ENCODE measurements at places on chromosomes 5 and 9.
A peak's percentile ranks its signal among the peaks of the same experiment; 100 is the strongest.

GRCh38 chr5:1460054-1460682, 14.9 kb upstream of the SLC6A3 start:
- DNase-seq = no peak

DNA sequence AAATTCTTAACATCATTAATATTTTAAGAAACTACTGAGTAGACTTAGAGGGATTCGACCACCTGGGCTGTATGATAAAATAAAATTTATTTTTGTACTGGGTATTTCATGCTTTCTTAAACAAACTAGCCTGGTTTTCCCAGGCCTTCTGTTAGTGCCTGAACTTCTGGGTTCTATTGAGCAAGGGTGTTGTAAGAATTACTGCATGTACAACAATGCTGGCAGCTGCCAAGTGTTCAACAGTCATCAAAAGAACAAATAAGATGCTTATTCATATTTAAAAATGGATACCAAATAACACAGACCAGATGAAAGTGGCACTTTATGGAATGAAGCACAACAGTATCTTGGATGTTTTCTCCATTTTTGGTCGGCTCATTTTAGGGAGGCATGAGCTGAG, 123.2 kb upstream of the FBXL7 start:
- no peak for DNase-seq

- DNase-seq = no peak
Observed at GRCh38 chr5:176671890-176672747, 24.8 kb downstream of the TSPAN17 start.

- DNase-seq = no peak
Observed at GRCh38 chr5:150746-151145, 40.5 kb upstream of the LRRC14B start.

- DNase-seq = peak; percentile 15
Observed at GRCh38 chr9:130448035-130448624, 3.4 kb downstream of the ASS1 start.

GRCh38 chr5:124596595-124597421, 149.6 kb downstream of the ZNF608 start:
- peak; percentile 82 for DNase-seq

GRCh38 chr5:181120306-181120705, 10.7 kb downstream of the OR2V1 start:
- DNase-seq = no peak

DNA sequence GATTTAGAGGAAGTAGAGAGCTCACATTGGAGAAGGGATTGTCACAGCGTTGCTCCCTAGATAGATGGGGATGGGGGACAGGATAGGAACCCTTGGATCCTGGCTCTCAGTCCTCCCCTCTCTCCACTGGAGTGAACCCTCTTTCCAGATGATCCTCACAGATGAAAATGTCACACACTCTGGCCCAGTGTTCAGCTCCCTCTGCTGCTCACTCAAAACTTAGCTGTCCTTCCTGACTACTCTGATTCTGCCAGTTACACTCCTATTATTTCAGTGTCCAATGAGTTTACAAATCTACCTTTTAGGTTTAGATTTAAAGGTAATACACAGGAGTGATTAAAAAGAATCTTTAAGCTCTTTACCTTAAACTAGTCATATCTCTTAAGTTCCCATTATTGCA, 5.8 kb upstream of the SPINK7 start:
- no peak for DNase-seq

DNA sequence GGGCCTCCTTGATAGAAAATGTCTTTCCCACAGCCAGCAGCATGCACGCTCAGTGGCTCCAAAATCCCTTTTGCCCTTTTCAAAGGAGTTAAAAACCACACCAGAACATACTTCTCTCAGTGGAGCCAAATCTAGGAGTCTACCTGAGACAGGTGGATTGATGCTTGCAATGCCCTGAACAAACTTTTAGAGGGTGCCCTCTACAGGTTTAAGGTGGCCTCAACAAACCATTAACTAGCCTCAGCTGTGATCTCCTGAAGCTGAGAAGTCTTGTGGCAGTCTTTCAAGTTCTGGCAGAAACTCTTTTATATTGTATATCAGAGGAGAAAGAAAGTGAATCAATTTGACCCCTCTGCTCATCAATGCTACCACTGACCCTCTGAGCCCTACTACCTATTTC, 125.4 kb downstream of the MED27 start:
- DNase-seq = no peak

All from AG04450 (cell line).